ENCODE measurements at places on chromosomes 11 and 22. TPM values are rescaled to one million over a fixed set of nuclear protein-coding genes. Genes with fewer than 3 reads are reported as not detected.

Gene OR52E8
- not detected for total RNA-seq

Gene FIBIN
- total RNA-seq, result 0.02 TPM

Gene APOL5
- total RNA-seq, result not detected

Gene KDM4E
- not detected for total RNA-seq

Gene OMP
- not detected for total RNA-seq

Gene TPP1
- 40.8 TPM for total RNA-seq

Gene C11orf65
- 0.19 TPM for total RNA-seq

Gene ROBO4
- not detected for total RNA-seq

Gene SLC22A9
- total RNA-seq, result not detected

Gene OR8G5
- not detected for total RNA-seq

Gene CDC42EP2
- total RNA-seq, result 19.2 TPM

Gene KLHDC7B
- 0.02 TPM for total RNA-seq

Gene DCDC1
- total RNA-seq, result 0.91 TPM

Gene CBLIF
- not detected for total RNA-seq

Gene MUC15
- not detected for total RNA-seq

Gene PATE4
- total RNA-seq, result not detected

Gene CALCA
- not detected for total RNA-seq

Gene CTSW
- 0.07 TPM for total RNA-seq

Gene DEFB131B
- not detected for total RNA-seq

Gene PRG2
- not detected for total RNA-seq

Gene EWSR1
- total RNA-seq, result 211 TPM

Gene TTLL12
- 26.1 TPM for total RNA-seq

Gene LGALS12
- not detected for total RNA-seq

Gene CLMP
- total RNA-seq, result 25.5 TPM

Gene NCR3LG1
- 2.4 TPM for total RNA-seq

Gene TRIM44
- 24.7 TPM for total RNA-seq

Gene ANKK1
- total RNA-seq, result 0.10 TPM

Gene CASP4
- 4.3 TPM for total RNA-seq

Gene CST6
- total RNA-seq, result not detected

Gene OR52A1
- not detected for total RNA-seq

Gene NXPE2
- not detected for total RNA-seq

Gene CD6
- 0.10 TPM for total RNA-seq

Gene NTM
- total RNA-seq, result not detected

Gene KREMEN1
- total RNA-seq, result 4.7 TPM

Gene SYVN1
- total RNA-seq, result 39.5 TPM

Gene ACR
- total RNA-seq, result not detected

Gene MFRP
- not detected for total RNA-seq

Gene MIAT
- total RNA-seq, result 0.22 TPM

Gene FAM181B
- 0.03 TPM for total RNA-seq

Gene LBHD1
- 4.0 TPM for total RNA-seq

Gene ARHGAP42
- 4.5 TPM for total RNA-seq

Data from A549 treated with AZD2906 at 1 μM for 4 hours (cell line).